ENCODE measurements at places on chromosomes 12 and 14. TPM values are rescaled to one million over a fixed set of nuclear protein-coding genes. Genes with fewer than 3 reads are reported as not detected.

DNA sequence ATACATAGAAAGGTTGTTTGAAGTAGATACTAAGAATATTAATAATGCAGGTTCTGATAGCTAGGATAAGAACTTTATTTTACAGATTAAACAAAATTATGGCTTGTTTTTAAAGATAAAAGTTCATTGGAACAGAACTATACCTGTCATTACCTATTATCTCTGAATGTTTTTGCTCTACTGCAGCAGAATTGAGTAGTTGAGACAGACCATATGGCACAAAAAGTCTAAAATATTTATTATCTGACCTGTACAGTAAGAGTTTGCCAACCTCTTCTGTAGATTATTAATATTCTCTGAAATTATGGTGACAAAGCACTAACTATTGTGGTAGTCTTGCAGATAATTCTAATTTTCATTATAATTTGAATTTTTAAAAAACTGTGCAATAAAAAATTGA, 829.1 kb upstream of the MGAT4C start:
- no peak for DNase-seq
- H3K36me3 ChIP-seq = no peaks in the 10 kb centered on the region
- H3K4me1 ChIP-seq = no peaks in the 10 kb centered on the region
- no peak overlapping the region for H3K27ac ChIP-seq
- no peak overlapping the region for H3K4me3 ChIP-seq
- no peaks in the 10 kb centered on the region for H3K27me3 ChIP-seq

- no peak overlapping the region for H3K27ac ChIP-seq
- no peaks in the 10 kb centered on the region for H3K27me3 ChIP-seq
- H3K4me1 ChIP-seq = peaks cover 9% of the 10 kb centered on the region
- no peaks in the 10 kb centered on the region for H3K36me3 ChIP-seq
- DNase-seq = peak; percentile 46
- no peak overlapping the region for H3K4me3 ChIP-seq
Measured at GRCh38 chr14:73245480-73246325, 8.4 kb downstream of the PAPLN start.

Gene ADSS1
- total RNA-seq = 4.0 TPM

- H3K27me3 ChIP-seq = no peaks in the 10 kb centered on the region
- H3K4me3 ChIP-seq = no peak overlapping the region
- no peak for DNase-seq
- H3K36me3 ChIP-seq = peaks cover 3% of the 10 kb centered on the region
Measured at GRCh38 chr14:105385698-105386365, 12.5 kb upstream of the TEX22 start.

GRCh38 chr12:77387671-77388070, 322.3 kb upstream of the E2F7 start:
- DNase-seq = no peak
- H3K4me1 ChIP-seq = no peaks in the 10 kb centered on the region
- H3K27me3 ChIP-seq = no peaks in the 10 kb centered on the region
- no peaks in the 10 kb centered on the region for H3K36me3 ChIP-seq
- H3K27ac ChIP-seq = no peak overlapping the region

Gene NXPH4
- total RNA-seq = 4.6 TPM

GRCh38 chr12:123104809-123105208, 46.1 kb downstream of the PITPNM2 start:
- no peaks in the 10 kb centered on the region for H3K27me3 ChIP-seq
- no peak overlapping the region for H3K27ac ChIP-seq
- no peaks in the 10 kb centered on the region for H3K4me1 ChIP-seq
- H3K4me3 ChIP-seq = no peak overlapping the region
- no peak for DNase-seq
- no peaks in the 10 kb centered on the region for H3K36me3 ChIP-seq

DNA sequence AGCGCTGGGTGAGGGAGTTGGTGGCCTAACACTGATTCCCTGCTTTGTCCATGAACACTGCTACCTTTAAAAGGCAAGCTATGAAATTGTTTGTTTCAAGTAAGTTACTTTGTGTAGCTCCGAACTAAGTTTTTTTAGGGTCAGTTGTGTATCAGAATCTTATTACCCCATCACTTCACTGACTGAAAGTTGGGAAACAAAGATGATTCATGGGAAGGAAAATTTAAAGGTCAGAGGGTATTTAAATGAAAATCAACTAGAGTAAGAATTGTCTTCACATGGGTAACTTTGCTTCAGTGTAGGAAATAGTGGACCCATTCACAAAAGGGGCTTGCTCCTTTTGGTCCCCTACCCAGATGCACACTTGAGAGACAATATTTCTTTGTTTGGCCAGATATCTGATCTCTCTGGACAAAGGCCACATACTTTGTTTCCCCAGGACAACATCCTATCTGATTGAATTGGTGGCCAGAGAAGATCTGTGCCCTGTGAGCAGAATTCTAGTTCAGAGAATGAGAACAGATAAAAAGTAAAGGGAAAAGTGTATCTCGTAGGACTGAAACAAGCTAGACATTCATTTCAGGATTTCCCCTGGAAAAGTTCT, 53.5 kb downstream of the RAB35 start:
- no peak overlapping the region for H3K4me3 ChIP-seq
- no peaks in the 10 kb centered on the region for H3K27me3 ChIP-seq
- no peak for DNase-seq
- no peaks in the 10 kb centered on the region for H3K4me1 ChIP-seq
- H3K36me3 ChIP-seq = no peaks in the 10 kb centered on the region

DNA sequence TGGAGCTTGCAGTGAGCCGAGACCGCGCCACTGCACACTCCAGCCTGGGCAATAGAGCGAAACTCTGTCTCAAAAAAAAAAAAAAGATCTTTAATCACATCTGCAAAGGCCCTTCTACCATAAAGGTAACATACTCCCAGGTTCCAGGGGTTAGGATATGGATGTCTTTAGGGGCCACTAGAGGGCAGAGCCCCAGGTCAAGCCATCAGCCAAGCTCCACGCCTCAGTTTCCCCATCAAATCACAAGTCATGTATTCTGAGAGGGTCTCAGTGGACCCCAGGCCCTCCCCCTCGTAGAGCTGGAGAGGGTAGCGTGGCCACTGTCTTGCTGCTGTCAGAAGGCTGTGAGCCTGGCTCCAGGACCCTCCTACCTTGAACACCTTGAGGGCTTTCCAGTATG, 18.8 kb downstream of the SLC8B1 start:
- H3K4me3 ChIP-seq = no peak overlapping the region
- no peak overlapping the region for H3K27ac ChIP-seq
- no peaks in the 10 kb centered on the region for H3K27me3 ChIP-seq
- H3K4me1 ChIP-seq = no peaks in the 10 kb centered on the region
- no peak for DNase-seq

DNA sequence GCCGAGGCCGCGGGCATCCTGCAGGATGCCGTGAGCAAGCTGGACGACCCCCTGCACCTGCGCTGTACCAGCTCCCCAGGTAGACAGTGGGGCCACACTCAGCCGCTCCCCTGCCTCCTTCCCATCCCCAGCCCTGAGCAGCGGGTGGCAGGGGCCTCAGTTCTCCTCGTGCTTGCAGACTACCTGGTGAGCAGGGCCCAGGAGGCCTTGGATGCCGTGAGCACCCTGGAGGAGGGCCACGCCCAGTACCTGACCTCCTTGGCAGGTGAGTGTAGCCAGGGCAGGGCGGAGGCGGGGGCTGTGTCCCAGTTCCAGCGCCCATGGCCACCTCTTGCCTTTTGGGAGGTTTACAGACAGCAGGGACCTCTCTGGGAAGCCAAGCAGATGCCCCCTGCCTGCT, 22.9 kb downstream of the HIP1R start:
- H3K36me3 ChIP-seq = peaks cover 27% of the 10 kb centered on the region
- DNase-seq = peak; percentile 27
- H3K27me3 ChIP-seq = no peaks in the 10 kb centered on the region
- no peak overlapping the region for H3K27ac ChIP-seq

Gene DDN
- total RNA-seq = not detected

- H3K36me3 ChIP-seq = no peaks in the 10 kb centered on the region
- H3K27me3 ChIP-seq = no peaks in the 10 kb centered on the region
- DNase-seq = no peak
- H3K4me1 ChIP-seq = no peaks in the 10 kb centered on the region
Measured at GRCh38 chr14:36755756-36756155, 94.1 kb downstream of the PAX9 start.

DNA sequence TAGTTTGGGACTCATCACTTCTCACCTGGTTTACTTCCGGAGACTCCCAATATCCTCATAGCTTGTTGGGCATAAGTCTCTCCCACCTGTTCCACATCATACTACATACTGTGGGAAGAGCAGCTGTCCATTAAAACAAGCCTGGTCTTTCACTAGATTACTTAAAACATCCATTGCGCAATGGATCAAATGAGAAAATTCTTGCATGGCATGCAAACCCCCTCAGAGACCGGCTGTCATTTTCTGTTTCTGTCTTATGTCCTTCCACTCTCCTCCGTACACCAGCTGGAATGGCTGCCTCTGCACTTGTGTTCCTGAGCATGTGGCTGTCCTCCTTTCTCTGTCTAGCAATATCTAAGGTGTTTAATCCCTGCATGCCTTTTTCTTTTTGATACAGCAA, 265.6 kb downstream of the TMEM117 start:
- no peak for DNase-seq
- H3K36me3 ChIP-seq = no peaks in the 10 kb centered on the region
- no peaks in the 10 kb centered on the region for H3K27me3 ChIP-seq
- H3K4me3 ChIP-seq = no peak overlapping the region
- H3K27ac ChIP-seq = no peak overlapping the region

Gene KANSL2
- total RNA-seq = 19.1 TPM

Gene TAS2R31
- 8.9 TPM for total RNA-seq

- H3K4me3 ChIP-seq = no peak overlapping the region
- H3K27ac ChIP-seq = no peak overlapping the region
- no peaks in the 10 kb centered on the region for H3K27me3 ChIP-seq
- H3K4me1 ChIP-seq = peaks cover 10% of the 10 kb centered on the region
Measured at GRCh38 chr14:89014569-89014850, 190.1 kb downstream of the TTC8 start.

GRCh38 chr12:121651320-121651719, 18.1 kb downstream of the MORN3 start:
- no peak overlapping the region for H3K4me3 ChIP-seq
- H3K36me3 ChIP-seq = no peaks in the 10 kb centered on the region
- no peaks in the 10 kb centered on the region for H3K27me3 ChIP-seq
- no peak for DNase-seq
- no peak overlapping the region for H3K27ac ChIP-seq
- H3K4me1 ChIP-seq = no peaks in the 10 kb centered on the region

DNA sequence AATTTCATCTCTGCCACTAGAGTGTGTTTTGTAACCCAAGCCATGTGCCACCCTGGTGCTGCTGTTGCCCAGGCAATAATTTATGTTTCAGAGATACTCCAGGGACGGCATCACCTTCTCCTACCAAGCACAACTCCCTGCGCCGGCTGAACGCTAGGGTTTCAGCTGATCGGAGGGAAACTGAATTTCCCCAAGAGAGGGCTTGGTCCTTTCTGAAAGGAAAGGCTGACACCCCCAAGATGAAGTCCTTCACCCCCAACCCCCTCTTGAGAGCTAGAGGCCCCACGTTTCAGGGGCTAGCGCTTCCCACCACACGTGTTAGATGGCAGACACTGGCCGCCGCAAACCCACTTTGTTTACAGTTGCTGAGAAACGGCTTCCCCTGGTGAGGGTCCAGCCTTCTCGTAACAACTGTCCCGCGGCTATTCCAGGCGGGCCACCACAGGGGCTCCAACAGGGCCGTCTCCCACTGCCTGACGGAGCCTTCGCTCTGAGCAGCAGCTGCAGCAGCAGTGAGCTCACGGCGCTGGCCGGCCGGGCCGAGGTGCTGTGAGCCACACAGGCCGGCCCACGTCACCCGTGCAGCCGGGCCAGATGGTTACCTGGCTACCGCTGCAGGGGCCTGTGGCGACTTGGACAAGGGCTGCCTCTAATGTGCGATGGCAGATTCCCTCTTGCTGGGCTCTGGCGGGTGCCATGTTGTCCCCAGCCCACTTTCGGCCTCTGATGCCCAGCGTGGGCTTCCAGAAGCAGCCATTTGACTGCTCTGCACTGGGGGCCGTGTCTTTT, 66.4 kb downstream of the TESC start:
- DNase-seq = peak; percentile 90
- H3K4me1 ChIP-seq = peaks cover 64% of the 10 kb centered on the region
- H3K4me3 ChIP-seq = no peak overlapping the region
- H3K27ac ChIP-seq = peak overlapping the region; percentile 80
- H3K27me3 ChIP-seq = no peaks in the 10 kb centered on the region

Gene CLEC4C
- total RNA-seq = not detected

DNA sequence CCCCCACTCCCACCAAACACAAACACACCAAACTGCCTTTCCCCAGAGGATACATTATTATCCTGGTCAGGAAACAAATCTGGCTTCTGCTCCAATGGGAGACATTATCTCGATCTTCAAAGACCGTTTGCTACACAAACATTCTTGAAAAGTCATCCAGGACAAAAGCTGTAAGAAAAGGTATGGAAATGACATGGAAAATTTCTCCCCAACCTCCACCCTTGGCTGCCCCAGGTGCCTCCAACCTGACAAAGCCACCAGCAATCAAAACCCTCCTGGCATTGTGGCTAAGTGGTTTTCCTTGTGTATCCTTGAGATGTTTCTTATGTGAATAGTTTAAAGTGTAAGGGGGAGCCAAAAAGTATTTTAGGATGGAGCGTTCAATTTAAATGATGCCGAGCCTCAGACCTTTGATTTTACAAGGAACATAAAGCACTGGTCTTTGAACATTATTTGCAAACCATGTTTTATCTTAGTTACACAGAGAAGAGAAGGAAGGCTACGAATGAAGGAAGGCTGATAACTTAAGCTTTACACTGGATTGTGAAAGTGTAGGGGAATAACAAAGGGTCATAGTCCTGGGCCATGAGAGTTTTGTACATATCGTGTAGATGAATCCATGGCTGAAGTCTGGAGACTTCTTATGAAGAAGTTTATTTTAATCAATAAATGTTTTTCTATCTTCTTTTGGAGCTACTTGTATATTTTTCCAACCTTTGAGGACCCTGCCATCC, 418.9 kb upstream of the TMTC1 start:
- H3K27me3 ChIP-seq = no peaks in the 10 kb centered on the region
- no peak overlapping the region for H3K4me3 ChIP-seq
- no peak overlapping the region for H3K27ac ChIP-seq
- H3K36me3 ChIP-seq = no peaks in the 10 kb centered on the region

GRCh38 chr12:288687-289086, 26.1 kb upstream of the SLC6A13 start:
- peaks cover 5% of the 10 kb centered on the region for H3K4me1 ChIP-seq
- H3K27me3 ChIP-seq = no peaks in the 10 kb centered on the region
- no peak overlapping the region for H3K27ac ChIP-seq
- DNase-seq = peak; percentile 56
- H3K4me3 ChIP-seq = no peak overlapping the region
- H3K36me3 ChIP-seq = no peaks in the 10 kb centered on the region

GRCh38 chr12:125988545-125988944, 923.3 kb downstream of the AACS start:
- no peak for DNase-seq
- H3K36me3 ChIP-seq = no peaks in the 10 kb centered on the region
- no peak overlapping the region for H3K27ac ChIP-seq

Gene SLCO1C1
- 0.33 TPM for total RNA-seq

Gene STON2
- 16.6 TPM for total RNA-seq

DNA sequence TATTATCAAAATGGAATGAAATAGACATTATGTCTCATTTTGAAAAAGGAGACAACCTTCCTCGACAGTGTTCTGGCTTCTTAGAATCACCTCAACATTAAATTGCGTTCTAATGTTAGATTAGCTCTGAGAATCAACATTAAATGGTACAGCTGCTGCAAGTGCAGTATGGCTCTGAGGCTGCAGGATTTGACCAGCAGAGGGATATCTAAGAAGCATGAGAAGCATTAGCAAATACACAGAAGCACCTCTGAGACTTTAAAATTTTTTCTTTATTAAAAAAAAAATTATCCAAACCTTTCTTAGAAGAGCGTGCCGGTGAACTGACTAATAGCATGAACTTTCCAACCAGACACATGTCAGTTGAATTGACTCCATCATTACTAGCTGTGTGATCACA, 253.4 kb upstream of the LRIG3 start:
- DNase-seq = no peak
- H3K4me1 ChIP-seq = no peaks in the 10 kb centered on the region
- H3K27me3 ChIP-seq = no peaks in the 10 kb centered on the region
- no peak overlapping the region for H3K4me3 ChIP-seq
- no peaks in the 10 kb centered on the region for H3K36me3 ChIP-seq
- H3K27ac ChIP-seq = no peak overlapping the region

Measured in body of pancreas (tissue), 4 donors.